Epithelial cell of proximal tubule (primary cell): ENCODE measurements at places on chromosomes 13 and 19.

DNA sequence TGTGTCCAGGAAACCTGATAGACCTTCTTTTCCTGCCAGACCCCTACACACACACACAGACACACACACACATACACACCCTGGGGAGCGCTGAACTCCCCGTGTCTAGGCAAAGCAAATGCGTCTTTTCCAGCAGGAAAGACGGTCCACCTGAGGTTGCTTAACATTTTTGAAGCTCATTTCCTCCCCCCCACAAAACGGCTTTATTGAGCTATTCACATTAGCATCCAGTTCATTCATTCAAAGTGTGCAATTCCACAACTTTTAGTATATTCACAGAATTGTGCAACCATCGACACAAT lies 3.4 kb downstream of the GSX1 start:
- no peak for DNase-seq

DNA sequence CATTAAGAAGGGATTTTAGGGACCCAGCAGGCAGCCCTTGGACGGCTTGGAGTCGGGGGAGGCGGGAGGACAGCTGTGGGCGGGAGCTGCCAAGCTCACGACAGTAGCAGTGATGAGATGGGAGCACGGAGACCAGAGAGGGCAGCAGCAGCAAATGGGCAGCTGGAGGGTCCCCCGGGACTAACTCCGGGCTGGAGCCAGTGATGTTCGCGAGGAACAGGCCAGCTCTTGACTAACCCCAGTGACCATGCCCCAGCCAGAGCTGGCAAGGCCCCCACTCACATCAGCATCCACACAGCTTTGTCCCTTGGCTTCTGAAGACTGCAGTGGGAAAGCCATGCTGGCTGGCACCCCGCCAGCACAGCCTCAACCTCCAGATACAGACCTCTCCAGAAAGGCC lies 81.9 kb downstream of the RAB20 start:
- no peak for DNase-seq

DNA sequence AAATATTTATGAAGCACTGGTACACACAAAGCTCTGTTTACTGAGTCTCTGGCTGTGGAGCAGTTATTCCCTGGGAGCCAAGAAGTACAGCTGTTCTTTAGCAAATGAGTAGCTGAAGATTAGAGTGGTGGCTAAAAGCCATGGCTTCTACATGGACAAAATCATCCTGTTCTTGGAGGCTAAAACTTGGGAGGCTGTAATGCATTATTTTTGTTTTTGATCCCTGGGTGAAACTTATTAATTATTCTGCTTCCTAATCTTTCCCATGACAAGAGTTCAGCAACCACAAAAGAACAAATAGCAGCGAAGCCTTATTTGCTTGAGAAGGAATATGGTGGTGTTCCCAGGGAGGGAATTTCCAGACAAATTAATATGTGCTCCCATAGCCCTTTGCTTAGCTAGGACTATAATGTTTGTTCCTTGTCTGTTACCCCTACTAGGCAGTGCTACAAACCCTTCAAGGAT lies 109.5 kb downstream of the DCT start:
- no peak for DNase-seq

DNA sequence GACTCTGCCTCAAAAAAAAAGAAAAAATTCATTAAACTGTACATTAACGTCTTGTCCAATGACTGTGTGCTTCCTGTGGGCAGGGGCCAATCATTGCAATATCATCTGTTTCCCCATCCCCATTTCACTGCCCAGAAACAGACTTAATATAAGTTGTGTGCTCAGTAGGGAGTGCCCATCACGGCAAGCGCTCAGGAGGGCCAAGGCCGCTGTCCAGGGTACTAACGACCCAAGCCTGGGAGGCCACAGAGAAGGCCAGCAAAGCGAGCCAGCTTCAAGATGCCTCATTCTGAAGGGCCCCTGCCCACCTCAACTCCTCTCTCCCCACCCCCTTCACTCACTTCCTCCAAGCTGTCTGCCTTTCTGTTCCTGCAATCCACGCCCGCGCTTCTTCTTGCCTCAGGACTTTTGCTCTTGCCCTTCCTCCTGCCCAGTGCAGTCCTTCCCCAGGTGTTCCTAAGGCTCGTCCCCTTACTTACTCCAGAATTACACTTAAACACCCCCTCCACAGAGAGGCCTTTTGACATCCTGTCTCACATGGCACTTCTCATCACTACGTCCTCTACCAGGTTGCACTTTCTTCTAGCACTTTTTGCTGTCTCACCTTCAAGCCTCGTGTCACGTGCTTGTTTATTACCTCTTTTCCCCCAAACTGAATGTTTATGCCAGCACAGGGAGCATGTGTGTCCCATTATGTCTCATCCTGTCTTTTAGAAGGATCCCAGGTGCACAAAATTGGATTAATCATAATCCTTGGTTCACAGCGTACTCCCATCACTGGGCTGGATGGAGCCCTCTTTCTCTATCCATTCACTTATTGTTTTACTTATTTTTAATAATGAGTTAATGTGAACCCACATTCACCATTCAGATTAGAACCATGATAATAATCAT lies 11.3 kb upstream of the POU2F2 start:
- no peak for DNase-seq
